Astrocyte of the hippocampus (primary cell): ENCODE measurements at places on chromosomes 11 and 22.
A peak's percentile ranks its signal among the peaks of the same experiment; 100 is the strongest.

DNA sequence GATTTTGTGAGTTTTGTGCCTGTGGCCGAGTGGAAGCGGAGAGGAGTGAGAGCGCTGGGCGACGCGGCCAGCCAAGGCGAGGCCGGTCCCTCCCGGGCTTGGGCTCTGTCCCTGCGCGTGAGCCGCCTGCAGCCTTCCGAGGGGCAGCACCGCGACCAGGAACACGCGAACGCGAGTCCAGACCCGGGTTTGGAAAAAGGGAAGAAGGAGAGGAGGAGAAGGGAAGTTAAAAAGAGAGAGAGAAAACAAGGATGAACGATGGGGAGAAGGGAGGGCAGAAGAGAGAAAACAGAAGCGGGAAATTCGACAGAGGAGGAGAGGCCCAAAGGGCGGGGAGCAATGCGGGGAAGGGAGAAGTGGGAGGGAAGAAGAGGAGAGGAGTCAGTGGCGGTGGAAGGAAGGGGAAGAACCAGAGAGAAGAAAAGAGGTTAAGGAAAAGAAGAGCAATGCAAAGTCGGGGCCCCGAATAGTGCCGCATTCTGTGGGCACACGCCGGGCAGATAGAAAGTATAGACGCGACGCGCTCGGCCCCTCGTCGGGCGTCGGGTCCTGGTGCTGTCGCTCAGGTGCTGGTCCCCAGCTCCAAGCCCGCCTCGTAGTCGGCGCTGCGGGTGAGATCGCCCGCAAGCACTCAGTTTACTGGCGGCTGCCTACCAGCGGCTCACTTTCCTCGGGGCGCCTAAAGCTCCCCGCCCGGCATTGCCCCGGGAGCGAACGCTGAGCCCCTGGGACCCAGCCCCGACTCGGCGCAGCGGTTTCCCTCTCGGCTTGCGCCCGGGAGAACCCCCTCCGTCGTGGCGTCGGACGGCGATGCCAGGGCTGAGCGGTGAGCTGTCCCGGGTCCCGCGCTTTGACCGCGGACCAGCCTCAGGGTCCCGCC is 2.8 kb upstream of the BARX2 start:
- DNase-seq, result peak; percentile 33

DNA sequence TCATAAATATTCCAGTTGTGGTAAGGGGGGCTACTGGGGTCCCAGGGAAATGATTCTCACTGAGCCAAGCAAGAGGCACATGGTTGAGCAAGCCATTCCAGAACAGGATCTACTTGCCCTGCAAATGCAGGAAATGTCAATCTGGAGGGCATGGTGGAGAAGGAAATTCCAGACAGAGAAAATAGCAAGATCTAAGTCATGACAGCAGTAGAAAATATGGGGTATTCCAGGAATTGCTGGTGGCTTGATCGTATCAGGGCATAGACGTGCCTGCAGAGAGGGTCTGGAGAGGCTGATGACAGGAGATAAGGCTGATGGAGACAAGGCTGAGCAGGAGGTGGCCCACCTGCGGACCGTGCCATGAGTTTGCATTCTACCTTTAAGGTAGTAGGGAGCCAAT is 566.3 kb upstream of the CADM1 start:
- no peak for DNase-seq

GRCh38 chr22:29122041-29122440 is 49.2 kb downstream of the KREMEN1 start:
- no peak for DNase-seq

DNA sequence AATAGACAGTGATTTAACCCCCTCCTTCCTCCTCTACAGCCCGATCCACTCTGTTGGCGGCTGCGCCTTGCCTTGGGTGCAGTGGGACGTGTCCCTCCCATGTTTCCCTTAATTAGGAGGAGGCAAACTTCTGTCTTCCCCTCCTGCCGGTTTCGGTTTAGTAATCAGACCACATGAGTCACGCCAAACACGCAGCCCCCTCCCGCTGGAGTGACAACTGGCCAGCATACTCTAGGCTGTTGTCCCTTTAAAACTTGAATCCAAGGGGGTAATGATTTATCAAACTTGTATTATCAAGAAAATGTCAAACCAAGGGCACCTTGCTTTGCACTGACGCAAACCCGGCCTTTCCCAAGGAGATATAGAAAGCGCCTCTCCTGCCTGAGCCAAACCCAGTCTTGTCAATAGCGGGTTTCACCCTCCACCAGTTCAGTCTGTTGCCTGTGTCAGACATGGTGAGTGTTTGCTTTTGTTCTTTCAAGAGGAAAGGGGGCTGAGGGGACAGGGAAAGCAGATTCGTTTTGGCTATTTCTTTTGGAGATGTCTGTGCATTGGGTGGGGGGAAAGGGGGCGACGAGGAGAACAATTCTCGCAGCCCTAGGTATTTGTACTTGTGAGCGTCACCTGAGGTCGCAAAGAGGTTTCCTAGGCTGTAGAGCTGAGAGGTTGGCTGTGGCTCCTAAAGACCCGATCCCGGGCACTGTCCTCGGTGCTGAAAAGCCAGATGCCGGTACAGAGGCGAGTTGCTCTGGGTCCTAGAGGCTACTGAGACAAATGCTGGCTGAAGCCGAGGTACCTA is at the start of gene SLC6A5:
SLC6A5 (plus strand) TSS at position 388 of the 799 bp plus-strand sequence; CDS start at position 453, 65 bp downstream.
- DNase-seq, result peak; percentile 77

GRCh38 chr22:45150139-45150538 is 13.6 kb upstream of the NUP50 start:
- DNase-seq, result no peak

DNA sequence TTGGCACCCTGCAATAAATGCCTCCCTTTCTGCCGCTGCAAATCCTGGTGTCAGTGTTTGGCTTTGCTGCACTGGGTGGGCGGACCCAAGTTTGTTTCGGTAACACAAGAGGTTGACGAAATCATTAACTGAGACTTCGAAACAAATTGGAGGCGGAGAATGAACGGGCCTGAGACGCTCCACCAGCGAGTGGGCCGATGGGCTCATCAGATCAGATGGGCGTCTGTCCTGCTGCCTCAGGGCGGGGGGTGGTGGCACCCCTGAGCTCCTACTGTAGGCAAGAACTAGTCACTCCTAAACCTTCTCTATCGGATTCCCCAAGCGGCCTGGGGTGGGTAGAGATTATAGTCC is 918 bp upstream of the CAPN5 start:
- DNase-seq, result peak; percentile 54

DNA sequence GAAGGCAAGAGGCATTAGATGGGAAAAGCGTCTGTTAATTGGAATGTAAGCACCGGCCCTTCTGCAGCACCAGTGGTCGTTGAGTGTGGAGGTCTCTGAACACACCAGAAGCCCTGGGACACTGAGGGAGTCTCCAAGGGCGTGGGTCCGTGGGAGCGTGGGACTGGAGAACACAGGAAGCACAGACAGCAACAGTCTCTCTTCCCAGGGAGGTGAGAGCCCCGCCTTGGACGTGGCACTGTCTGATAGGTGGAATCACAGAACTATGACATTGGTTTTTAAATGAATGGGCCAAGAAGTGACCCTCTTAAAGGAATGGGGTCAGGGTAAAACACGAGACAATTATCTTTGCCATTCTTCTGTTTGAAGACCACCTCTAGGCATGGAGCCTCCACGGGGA is 28.1 kb upstream of the BID start:
- DNase-seq, result no peak

DNA sequence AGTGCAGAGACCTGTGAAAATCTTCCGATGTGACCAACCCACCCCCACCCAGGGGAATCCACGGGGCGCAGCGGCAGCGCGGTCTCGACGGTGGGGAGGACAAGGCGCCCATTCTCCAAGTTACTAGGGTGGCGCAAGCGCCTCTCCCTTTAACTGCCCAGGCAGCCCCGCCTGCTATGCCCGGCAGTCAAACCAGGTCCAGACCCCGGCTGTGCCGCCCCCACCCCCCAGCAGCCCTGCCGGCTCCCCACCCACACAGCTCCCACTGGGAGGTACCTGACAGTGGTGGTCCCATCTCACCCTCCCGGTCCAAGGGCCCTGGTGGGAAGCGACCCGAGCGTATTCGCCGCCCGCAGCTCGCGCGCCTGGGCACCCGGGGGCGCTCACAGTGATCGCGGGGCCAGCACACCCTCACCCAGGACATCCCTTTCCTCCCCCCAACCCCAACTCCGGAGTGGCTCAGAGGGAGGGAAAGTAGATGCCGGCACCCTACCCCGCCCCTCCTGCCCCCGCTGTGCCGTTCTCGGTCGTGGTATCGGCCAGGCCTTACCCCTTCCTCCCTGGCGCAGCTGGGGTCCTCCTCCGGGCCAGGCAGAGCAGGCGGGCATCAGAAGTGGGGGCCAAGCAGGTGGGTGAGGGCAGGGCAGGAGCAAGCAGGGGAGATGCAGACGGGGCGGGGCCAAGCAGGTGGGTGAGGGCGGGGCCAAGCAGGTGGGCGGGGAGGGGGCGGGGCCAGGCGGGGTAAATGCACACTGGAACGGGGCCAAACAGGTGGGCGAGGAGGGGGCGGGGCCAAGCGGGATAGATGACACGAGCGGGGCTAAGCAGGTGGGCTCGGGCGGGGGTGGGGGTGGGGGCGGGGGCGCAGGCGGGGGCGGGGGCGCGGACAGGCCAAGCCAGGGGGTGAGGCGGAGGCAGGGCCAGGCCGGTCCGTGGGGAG is at the start of gene TRPM5:
TRPM5 (minus strand) TSS at position 634 of the 940 bp plus-strand sequence. CDS start 21,478 bp downstream, outside the sequence.
- DNase-seq, result no peak

GRCh38 chr11:12544986-12545775 is 129.0 kb upstream of the TEAD1 start:
- no peak for DNase-seq

- peak; percentile 95 for DNase-seq
Measured at GRCh38 chr22:31248138-31248745, 36.1 kb downstream of the LIMK2 start.

GRCh38 chr11:48081151-48082010 is 101.0 kb downstream of the PTPRJ start:
- peak; percentile 96 for DNase-seq

- DNase-seq, result no peak
Measured at GRCh38 chr11:61329871-61330270, 3.0 kb downstream of the DDB1 start.

DNA sequence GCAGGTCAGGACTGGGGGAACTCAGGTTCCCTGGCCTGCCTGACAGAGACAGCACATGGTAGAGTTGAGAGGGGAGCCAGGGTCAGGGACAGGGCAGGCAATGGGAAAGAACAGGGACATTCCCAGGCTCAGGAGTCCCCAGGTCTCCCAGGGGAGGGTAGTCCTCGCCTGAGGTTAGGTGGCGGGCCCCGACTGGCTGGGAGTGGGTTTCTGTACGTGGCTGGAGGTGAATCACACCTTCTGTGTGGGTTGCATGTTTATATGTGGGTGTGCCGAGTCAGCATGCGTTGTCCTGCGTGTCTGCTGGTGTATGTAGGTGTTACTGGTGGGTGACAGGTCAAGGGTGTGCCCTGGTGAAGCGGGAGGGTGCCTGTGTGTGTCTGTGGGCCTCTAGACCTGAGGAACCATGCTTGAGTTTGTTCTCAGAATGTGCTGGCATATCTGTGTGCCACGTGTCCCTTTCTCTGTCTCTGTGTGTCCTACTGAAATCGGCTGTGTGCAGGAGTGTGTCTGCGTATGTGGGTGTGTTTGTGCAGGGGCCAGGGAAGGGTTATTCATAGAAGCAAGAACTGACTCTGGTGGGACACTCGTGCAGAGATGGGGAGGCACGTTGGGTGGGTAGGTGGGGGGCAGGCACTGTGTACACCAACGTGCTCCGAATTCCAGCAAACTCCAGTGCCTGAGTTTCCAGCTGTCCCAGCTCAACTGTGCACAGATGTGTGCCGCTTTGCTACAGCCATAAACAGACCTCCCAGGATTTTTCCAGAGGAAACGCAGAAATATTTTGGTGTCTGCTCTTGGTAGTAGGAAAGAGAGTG is 23.8 kb upstream of the OAF start:
- no peak for DNase-seq

DNA sequence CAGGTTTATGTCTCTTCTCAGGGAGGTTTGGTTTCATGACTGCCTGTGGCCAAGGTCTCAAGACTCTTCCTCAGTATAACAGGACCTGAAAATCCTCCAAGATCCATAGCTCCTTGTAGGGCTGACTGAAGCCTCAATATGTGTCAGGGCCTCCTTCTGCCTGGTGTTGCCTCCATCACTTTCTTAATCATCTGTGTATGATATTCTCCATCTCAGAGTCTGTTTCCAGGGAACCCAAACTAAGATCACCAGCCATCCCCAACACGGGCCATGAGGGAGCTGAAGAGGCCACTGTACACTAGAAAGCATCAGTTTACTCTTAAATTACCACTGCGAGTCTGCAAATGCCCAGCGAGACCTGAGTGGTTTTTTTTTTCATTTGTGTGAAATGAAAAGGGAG is 17.7 kb downstream of the GGTLC2 start:
- DNase-seq, result no peak

GRCh38 chr11:117026593-117027330 is 71.5 kb downstream of the SIK3 start:
- DNase-seq, result peak; percentile 70

DNA sequence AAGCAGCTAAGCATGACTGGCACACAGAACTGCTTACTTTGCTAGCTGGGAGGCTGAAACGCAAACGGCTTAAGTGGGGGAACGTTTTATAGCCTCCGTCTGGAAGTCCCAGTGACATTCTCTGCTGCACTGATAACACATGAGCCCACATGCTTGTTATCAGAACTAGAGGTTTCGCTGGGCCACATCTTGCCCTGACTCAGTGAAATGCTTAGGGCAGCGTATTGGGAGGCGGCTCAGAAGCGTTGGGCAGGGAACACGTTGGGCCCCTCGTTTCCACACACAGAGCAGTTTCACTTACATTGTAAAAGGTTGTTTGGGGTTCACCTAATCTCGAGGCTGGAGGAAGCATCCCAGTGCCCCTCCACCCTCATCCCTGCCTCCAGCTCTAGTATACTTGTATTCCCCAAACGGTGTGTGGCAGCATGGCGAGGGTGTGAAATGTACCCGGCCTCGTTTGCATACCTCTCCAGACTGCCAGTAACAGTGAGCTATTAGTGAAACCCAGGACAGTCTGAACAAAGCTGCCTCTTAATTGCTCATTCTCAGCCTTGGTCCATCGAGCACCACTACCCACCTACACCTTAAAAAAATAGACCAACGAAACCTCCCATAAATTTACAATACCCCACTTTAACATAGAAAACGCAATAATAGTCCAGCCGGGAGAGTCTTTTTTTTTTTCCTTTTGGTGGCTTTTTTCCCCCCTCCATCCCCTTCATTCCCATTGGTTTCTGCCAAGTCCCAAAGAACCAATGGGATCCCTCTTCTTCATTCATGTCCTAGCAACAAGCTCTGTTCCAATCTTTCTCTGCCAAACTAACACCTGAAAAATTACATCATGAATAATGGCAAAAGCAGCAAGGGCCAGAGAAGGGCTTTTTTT is 218.8 kb upstream of the SORL1-AS1 start:
- DNase-seq, result peak; percentile 90
